Stimulated activated naive CD8-positive, alpha-beta T cell treated with anti-CD3 and anti-CD28 coated beads, Interleukin-15, Interleukin-2, amounts not matched to agents 100 U/mL and 50 U/mL, for 24 hours (primary cell): ENCODE measurements at places on chromosomes 6 and 20.

- no peak for DNase-seq
Measured at GRCh38 chr20:62958388-62959100, 6.0 kb downstream of the SLC17A9 start.

DNA sequence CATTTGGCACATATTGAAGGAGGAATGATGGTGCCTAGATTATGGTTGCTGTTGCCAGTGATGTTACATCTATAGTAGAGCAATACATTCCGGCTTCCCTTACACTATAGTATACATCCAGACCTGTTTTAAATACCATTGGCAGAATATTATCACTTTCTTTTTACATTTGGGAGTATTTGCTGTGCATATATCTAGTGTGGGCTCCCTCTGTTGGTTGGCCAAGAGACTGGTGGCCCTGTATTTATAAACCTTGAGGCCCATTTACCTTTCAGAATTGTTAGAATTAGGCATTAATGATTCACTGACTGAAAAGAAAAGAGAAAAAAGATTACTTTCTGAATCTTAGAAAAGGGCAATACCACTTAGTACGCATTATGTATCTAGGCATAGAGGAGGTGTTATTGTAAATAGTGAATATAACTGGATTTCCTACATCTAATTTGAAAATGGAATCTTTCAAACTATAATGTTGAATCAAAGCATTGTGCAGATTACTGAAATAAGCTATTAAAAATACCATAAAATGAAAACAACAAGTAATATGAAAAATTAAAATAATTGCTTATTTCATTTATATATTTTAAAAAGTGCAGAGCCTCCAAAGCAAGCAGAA is 628.8 kb upstream of the MAN1A1 start:
- DNase-seq: no peak

- no peak for DNase-seq
Measured at GRCh38 chr6:111943726-111944125, 70.5 kb upstream of the FYN start.

- no peak for DNase-seq
Measured at GRCh38 chr6:129393654-129394053, 316.3 kb downstream of the ARHGAP18 start.

- no peak for DNase-seq
Measured at GRCh38 chr20:43567477-43567876, 8.7 kb downstream of the SGK2 start.

DNA sequence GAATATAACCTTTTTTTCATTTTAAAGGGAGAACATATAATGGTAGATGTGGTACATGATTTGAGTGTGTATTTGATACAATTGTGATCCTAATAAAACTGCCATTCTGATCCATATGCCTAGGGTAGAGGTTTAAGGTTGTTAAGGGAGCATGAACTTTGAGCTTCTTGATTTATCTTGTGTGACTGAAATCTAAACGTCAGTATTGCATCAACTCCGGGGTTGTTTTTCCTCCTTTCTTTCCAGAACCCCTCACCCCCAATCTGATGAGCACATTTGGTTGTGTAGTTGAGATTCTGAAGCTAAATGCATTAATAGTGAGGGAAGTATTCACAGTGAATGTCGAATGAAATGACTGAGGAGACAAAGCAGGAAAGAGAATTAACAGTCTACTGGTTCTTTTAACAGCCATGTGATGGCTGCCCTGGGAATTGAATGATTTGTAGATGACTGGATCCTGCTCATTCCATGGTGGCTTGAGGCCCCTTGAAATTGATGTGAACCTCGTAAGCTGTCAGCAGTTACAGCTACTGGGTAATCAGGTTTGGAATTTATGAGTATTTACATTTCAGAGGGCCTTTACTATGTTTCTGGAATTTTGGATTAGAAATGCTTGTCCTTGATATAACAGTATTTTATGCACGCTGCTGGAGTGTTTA is 44.8 kb downstream of the FARS2 start:
- no peak for DNase-seq

GRCh38 chr6:47135772-47136171 is 93.6 kb upstream of the ADGRF1 start:
- DNase-seq: no peak

DNA sequence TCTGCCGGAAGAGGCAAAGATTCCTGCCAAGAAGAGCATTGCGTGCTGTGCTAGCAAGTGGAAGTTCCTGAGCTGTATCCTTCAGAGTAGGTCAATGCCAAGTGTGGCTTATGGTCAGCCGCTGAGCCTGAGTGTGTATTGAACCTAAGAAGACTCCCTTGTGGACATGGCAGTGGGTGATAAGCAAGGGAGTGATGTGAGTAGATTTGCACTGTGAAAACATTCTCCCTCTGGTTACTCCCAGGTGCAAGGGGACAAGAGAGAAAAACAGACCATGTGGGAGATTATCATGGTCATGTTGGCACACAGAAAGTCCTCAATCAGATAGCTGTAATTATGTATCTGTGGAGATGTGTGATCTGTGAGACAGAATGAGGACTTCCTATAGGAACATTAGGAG is 6.1 kb upstream of the TMEM74B start:
- no peak for DNase-seq

DNA sequence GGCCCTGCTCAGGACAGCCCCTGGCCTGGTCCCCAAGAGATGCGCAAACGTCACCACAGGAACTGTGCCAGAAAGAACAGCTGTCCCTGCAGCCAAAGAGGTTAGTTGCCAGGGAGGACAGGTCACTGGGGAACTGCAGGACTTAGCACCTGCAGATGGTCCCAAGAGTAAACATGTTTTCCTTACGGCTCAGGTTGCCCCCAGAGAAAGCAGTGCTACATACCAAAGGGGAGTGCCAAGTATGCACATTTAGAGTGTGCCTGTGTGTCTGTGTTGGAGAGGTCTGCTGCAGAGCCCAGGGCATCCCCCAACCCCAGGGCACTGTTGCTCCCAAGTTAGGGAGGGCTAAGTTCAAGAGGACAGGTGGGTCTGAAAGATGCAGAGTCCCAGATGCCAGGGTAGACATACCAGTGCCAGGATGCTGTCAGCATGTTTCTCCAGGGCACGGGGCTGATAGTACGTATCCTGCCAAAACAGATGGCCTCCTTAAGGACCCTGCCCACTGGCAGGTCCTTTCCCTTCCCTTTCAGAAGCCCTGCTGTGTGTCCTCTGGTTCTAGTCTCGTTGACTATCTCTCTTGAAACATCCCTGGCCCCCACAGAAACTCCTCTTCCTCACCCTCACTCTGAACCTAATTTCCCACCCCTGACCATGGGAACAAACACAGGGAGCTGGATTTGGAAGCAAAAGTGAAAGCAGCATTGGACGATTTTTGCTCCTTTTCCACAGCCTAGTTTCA is 1.3 kb downstream of the ABHD16A start:
- DNase-seq: no peak

DNA sequence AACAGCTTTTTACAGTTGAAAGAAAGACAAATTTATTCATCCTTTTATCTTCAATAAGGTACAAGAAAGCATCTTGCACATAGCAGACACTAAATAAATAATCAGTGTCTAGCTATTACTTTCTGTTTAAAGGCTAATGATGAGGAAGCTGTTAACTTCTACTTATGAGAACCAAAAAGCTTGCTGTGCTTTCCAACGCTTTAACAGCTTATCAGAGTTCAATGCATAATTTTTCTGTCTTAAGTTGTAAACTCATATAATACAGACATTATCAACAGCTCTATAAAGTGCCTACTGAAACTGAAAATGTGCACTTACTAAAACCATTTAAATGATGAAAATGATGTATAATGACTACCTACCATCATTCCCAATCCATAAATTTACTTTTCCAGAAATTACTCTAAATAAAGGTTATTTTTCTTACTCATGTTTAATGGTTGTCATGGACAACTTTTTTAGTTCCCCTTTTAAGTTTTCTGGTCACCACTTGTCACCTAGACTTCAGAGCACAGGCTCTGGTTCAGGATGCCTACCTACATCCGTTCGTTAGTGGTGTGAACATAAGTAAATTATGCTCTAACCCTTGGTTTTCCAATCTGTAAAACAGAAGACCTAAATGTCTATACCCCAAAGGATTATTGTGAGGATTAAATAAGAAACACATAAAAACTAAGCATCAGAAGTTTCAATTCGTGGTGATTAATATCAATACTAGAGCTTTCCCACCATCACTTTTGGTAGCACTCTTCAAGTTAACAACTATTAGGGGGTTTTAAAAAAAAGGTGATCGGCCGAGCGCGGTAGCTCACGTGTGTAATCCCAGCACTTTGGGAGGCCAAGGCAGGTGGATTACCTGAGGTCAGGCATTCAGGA is 8.0 kb downstream of the PNISR start:
- DNase-seq: no peak

DNA sequence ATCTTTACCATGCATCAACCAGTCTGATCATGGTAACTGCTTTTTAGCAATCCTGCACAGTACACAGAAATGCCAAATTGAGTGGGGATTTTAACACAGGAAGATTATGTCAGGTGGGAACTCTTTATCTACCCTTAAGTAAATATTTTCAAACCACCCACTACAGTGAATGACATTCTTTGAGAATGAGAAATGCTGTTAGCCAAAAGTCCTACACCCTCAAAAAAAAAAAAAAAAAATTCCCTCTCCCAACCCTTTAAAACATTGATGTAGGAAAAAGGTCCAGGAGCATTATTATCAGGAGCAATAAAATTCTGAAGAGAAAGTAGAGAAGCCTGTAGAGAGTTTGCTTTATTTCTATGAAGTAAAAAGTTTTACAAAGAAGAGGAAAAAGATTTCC is 307.2 kb upstream of the THEMIS start:
- DNase-seq: no peak

DNA sequence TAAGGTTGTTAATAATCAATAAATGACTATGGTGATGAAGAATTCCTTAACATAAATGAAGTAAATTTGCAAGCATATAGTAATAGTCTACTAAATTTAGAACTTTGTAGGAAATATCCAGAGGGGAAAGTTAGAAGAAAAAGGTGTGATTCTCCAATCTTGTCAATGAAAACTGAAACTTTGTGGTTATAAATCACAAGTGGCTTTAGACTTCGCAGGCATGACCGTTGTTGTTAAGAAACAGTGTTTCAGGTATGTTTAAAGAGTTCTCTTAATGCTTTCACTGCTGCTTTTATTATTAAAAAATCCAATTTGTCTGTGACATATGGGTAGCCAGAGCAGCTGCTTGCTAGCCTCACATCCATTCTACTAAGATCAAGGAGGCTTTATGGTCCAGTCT is 475.6 kb upstream of the ADGRB3 start:
- DNase-seq: no peak
